Sigmoid colon (tissue), 7 donors: ENCODE measurements at places on chromosomes 4 and X.

GRCh38 chrX:39772057-39772832, 325.5 kb downstream of the BCOR start:
- DNase-seq: no peak

GRCh38 chr4:76822303-76822702, 75.6 kb downstream of the SOWAHB start:
- no peak for DNase-seq

- no peak for DNase-seq
These were observed 14.7 kb upstream of the C1QTNF7 start for GRCh38 chr4:15413010-15413622.

DNA sequence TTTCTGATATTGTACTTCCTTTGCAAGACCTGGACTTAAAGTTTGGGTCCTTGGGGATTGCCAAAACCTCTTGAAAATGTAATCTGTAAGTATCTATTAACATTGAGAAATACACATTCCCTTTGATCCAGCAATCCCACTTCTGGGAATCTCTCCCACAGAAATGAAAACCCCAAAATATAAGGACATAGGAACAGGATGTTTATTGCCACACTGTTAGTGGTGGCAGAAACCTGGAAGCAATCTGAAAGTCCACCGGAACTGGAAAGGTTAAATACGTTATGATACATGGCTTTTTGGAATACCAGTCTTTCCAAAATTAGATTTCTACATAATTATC, 71.2 kb upstream of the STX18 start:
- DNase-seq: no peak

DNA sequence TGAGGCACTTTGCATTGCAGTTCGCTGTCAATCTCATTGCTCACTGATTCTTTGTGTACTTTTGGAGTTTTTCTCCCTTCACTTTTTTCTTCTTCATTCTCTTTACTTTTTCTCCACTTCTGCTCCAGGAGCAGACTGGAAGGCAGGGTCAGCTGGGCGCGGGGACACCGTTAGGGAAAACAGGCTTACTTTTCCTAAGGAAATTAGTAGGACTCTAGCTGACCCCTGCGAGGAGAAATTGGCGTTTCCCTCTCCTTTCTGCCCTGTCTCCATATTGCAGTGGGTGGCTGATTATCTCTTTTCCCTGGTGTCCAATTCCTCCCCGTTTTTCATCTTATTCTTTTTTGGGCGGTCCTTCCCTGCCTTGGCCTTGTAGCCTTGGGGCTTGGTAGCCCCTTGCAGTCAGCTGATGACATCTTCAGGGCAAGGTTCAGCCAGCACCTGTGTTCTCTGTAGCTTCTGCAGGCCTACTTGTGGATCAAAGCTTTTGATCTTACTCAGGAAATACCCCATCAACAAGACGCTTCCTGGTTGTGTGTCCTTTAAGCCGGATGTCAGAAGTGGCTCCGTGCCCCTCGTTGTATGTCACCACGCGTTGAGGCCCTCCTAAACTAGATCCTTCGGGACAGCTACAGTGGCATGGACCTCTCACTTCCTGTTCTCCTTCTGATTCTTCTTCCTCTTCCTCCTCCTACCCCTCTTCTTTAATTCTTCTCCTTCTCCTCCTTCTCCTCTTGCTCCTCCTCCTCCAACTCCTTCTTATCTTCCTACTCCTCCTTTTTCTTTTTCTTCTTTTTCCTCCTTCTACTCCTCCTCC, 36.1 kb downstream of the NBDY start:
- DNase-seq: peak; percentile 49

DNA sequence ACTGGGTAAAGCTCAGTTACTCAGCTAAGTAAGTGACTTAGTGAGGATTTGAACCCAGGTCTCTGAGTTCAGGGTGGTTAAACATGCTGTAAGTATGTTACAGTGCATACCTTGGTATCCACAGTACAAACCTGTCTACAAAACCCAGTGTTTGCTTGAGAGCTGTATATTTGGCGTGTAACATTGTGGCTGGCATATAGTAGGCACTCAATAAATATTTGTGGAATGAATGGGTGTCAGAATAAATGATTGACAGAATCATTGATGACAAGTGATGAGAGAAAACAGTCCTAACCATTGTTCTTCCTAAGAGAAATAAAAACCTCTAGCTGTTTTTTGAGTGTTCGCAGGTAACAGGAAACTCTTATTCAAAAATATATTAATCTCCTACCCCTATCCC, 79.7 kb upstream of the BCOR start:
- DNase-seq: no peak

- no peak for DNase-seq
These were observed 42.1 kb upstream of the MAGEA4 start for GRCh38 chrX:151870602-151871001.

DNA sequence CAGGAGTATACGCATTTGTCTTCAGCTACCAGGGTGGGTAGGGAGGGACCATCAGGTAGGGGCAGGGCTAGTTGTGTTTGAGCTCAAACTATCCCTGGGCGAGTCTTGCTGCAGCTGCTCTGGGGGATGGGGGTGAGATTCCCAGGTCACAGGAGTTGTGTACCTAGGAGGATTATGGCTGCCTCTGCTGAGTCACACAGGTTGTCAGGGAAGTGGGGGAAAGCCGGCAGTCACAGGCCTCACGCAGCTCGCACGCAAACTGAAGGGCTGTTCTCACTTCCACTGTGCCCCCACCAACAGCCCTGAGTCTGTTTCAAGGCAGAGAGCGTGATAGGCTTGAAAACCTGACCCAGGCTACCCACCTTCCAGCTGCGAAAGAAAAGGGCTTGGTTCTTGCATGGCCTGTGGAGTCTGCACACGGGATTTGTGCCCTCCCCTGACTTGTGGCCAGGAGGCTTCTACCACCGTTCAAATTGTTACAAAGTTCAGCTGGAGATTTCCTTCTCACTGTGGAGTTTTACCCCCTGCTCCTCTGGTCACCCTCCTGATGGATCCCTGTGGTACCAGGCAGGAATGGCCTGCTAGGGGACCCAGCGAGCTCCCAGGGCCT, 63.8 kb downstream of the ARFIP1 start:
- DNase-seq: no peak

GRCh38 chr4:139241784-139242151, 38.3 kb downstream of the MGARP start:
- DNase-seq: no peak

GRCh38 chr4:69718396-69719271, 41.8 kb downstream of the SULT1B1 start:
- DNase-seq: no peak

DNA sequence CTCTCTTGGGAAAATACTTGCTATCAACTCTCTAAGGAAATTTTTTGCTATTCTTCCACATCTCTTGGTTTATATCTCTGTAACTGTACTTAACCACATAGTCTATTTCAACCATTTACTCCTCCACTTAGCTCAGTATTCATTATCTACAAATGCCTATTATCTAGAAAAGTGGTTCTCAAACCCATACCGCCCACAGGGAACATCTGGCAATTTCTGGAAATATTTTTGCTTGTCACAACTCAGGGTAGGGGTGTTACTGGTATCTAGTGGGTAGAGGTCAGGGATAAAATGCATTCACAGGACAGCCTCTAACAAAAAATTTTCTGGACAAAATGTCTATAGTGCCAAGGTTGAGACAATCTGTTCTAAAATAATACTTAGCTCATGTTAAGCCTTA, 14.4 kb downstream of the ATRX start:
- no peak for DNase-seq

DNA sequence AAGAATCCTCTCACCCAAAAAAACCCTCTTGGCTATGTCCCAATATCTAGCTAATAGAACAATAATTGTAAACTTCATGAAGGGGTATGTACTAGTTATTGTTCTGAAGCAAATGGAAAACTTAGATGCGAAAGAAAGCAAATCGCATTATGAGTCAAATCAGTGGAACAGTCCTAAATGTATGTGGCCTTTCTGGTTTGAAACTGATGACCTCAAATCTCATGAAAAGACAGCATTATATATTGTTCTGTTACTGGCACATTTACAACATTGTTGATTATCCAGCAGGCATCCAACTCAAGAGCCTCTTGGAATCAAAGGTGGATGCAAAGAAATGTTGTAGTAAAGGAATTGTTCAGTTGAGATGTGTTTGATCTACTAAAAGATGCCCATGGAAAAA, 34.7 kb downstream of the CSN3 start:
- no peak for DNase-seq

DNA sequence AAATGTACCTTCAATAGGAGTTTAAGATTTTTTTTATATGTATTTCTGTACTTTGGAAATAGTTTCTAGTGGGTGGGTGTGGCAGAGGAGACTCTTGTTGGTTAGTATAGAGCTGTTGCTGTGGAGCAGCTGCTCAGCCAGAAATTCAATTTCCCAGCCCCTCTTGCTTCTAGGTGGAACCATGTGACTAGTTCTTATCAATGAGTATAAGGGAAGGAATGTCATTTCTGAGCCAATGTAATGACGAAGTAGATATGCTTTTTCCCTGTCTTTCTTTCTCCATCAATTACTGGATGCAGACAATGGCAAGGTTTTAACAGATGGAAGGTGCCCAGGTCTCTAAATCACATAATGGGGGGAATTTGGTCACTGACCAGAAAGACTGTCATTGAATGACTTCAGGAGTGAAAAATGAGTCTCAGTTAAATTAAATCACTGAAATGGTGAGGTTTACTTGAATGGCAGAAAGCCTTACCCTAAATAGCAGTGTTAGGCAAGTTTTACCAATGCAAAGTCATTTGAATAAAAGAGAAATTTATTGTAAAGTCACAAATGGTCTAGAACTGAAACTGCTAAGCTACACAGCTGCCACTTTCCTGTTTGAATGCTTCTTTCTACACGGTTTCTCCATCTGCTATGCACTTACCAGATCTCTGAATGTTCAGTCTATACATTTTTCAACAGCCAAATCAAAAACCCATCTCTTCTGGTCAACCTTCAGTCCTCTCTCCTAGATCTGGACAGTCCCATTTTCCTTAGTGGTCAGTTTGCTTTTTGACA, 795.4 kb upstream of the MAGEB2 start:
- DNase-seq: no peak

GRCh38 chrX:149259241-149259640, 245.9 kb downstream of the IDS start:
- DNase-seq: no peak

DNA sequence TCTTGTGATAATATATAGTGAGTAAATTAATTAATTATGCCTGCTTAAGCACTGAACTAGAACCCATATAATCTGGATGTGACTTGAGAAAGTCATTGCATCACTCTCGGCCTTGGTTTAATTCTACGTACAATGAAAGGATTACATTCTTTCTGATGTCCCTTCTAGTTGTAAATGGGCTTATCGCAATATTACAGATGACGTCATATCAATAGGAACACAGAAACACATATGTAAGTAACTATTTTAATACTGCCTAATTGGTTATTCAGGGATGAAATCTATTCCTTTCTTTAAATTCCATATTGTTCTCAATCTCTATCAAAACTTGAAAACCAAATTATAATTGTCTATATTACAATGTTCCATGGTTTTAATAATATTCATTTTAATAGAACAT, 504.6 kb downstream of the PRR32 start:
- DNase-seq: no peak

- no peak for DNase-seq
These were observed 155.3 kb downstream of the FHIP1A start for GRCh38 chr4:151564321-151564720.

DNA sequence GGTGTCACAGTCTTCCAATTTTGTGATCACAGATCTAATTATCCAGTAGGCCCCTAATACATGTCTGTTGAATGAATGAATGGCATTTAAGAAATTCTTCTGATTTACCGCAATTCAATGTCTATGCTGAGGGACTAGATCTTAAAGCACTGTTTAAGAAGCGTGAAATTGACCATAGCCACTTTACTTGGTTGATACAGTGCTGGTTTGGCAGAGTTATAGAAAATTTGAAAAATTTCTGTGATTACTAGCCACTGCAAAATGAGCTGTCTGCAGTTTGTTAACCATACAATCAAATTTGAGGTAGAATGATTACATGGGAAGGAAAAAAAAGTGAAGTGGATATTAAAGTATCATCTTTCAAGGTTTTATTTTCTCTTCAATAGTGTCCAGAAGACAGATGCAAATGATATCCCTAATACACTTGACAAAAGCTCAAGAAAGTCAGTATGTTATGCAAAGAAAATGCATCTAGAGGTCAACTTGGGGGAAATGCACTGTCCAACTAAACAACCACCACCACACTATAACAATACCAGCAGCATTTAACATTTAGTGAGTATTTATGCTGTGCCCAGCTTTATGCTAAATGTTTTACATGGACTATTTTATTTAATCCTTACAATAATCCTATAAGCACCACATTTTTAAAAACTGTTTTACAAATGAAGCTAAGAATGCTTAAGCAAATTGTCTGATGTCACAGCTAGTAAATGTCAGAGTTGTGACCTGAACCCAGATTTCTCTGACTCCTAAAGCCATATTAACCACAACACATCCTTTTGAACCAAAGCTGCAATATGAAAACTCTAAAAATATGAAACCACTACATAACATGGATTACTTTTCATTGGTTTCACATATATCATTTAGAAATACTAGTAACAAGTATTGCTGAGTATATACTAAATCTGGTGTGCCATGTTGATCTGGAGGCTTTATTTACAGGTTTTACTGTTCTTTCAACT, 217.9 kb upstream of the MAB21L2 start:
- no peak for DNase-seq

DNA sequence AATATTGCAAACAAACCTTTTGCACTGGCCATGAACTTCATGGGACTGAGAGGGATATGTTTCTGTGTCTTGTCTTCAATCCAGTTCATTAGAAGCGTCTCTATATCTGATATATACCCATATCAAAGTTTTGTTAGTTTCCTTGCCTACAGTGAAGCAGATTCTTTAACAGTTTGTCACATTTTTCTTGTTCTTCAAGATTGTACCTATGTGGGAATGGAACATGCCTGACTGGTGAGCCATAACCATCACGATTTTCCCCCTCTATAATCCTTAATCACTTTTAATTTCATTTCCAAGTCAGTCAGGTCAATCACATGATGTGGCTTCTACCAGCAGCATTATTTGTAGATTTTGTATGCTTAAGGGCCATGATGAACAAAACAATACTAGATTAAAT, 197.1 kb upstream of the PDE5A start:
- no peak for DNase-seq

- DNase-seq: no peak
These were observed 37.4 kb downstream of the BCOR start for GRCh38 chrX:40060356-40060845.

- DNase-seq: no peak
These were observed 97.2 kb upstream of the MAD2L1 start for GRCh38 chr4:120163895-120164294.

DNA sequence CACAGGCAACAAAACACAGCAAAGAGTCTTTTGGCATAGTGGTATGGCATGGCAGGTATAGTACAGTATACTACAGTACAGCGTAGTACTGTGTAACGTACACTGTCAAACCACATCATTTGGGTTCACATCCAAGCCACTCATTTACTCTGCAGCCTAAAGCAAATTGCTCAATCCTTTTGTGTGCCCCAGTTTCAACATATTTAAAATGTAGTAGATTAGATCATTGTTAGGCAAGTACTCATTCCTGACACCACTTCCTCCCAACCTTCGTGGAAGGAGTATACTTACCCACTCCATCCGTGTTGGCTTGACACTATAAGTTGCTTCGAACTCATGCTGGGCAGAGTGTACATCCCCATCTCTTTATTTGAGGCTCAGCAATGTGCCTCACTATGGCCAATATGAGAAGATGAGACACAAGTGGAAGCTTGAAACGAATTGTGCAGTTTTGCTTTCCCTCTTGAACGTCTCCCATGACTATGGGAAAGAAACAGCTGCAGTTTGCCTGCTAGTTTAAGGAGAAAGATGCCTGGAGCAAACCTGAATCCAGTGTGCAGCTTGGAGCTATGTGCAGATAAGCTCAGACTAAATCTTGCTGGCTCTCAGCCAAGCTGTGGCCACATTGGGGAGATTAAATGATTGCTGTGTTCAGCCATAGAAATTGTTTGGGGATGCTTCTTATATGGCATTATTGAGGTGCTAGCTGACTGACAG, 85.7 kb upstream of the TBL1X start:
- DNase-seq: no peak
